Cerebellar cortex (tissue), 1 donor: ENCODE measurements at places on chromosomes 1 and 21.

- DNase-seq, result no peak
These were observed 106.4 kb downstream of the PCBP3 start for GRCh38 chr21:45749974-45750373.

GRCh38 chr1:214349781-214350180, 68.8 kb downstream of the SMYD2 start:
- DNase-seq, result no peak

- DNase-seq, result no peak
These were observed 41.1 kb downstream of the ERO1B start for GRCh38 chr1:236240675-236241074.

- DNase-seq, result no peak
These were observed 543.7 kb upstream of the PKN2 start for GRCh38 chr1:88140325-88140724.

- DNase-seq, result no peak
These were observed 75.5 kb downstream of the SERINC2 start for GRCh38 chr1:31488528-31488927.

- no peak for DNase-seq
These were observed 23.9 kb downstream of the RYR2 start for GRCh38 chr1:237065903-237066302.

DNA sequence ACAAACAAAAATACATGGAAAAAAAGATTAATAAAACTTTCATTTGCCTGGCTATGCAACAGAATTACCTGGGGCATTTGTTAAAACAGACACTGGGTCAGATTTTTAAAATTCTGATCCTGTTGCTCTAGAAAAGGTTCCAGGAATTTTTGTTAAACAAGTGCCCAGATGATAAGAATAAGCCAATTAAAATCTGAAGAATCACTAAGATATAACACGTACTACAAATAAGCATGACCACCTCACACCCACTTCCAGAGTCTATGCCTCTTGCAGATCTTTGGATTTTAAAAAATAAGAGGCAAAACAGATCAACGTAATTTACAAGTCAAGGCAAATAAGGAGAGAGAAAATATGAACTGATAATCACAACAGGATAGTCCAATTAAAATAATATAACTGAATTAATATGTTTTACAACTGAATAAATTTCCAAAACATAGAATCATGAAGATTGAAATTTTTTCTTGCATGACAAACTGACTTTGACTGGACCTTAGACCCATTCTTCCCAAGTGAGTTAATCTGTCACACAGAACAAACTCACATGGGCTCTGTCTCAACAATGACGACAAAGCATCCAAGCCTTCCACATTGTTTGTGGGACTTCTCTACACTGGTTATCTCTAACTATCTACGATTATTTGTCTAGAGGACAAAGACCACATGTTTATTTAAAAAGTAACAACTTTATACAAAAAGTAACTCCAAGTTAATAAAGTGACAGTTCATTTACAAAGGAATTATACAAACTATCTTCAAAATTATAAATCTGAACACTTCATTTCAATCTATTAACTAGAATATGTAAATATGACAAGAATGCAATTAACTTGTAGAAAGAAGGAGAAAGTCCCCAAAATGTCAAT, 56.9 kb downstream of the COP1 start:
- DNase-seq, result no peak

- no peak for DNase-seq
These were observed 29.1 kb downstream of the PIGP start for GRCh38 chr21:37043818-37044217.

DNA sequence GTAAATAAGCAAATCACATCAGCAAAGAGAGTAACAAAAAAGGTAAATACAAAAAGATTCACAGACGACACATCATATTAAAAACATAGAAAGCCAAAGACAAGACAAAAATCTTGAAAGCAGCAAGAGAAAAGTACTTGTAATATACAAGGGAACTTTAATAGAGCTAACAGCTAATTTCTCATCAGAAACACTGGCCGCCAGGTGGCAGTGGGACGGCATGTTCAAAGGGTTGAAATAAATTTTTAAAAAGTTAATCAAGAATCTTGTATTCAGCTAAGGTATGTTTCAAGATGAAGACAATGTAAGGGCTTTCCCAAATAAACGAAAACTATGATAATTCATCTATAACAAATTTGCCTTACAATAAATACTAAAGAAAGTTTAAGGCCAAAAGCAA, 358.1 kb downstream of the LRRIQ3 start:
- DNase-seq, result no peak

DNA sequence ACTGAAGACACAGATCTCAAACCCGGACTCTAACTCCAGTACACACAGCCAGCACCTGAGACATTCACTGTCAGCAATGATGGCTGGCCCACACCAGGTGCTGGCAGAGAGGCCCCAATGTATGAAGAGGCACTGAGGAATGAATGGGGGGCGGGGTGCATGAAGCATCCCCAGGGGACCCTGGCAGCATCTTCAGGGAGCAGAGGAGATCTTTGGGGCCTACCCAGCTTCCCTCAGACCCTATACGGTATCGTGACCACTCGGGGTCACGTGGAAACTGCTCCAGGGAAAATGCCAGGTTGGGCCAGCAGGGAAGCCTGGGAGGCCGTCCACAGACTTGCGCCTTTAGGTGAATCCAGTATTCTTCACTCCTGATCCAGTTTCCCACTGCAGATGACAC, 84.3 kb downstream of the NPHP4 start:
- no peak for DNase-seq

DNA sequence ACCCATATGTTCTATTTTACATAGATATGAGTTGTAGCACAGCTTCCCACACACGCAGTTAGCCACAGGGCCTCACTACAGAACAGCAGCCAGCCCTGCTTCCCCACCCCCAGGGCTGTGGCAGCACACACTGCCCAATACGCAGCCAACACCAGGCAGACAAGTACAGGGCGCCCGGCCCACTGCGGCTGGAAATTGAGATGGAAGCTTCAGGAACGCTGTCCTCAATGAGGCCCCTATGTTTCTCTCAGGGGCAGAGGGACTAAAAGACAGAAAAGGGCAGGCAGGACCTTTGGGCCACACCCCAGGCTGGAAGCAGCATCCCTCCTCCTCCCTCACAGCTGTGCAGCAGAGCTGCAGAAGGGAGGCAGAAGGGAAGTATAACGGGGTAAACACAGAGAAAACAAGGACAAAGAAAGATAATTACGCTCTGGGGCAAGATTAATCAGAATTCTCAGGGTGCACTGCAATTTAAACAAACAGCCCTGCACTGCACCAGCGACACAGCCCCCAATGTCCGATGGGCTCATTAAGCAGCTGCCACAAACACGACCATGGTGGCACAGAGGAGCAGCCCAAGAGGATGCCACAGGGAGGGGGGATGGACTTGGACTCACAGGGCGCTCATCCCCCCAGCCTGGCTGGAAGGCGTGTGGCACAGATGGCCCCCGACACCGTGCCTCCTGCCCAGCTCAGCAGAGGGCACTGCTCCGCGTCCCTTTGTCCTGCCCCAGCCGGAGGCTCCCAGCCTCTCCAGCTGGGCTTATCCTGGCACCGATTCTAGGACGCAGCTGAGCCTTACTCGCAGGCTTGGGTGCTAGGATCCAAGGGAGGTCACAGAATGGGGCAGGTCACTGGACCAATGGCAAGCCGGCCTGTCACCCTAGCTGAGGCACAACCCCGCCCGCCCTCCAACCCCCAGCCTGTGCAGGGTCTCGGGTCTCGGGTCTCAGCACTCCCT, 14.2 kb downstream of the WDR4 start:
- no peak for DNase-seq

GRCh38 chr1:44417351-44418021, 12.4 kb downstream of the RNF220 start:
- DNase-seq, result peak; percentile 46

DNA sequence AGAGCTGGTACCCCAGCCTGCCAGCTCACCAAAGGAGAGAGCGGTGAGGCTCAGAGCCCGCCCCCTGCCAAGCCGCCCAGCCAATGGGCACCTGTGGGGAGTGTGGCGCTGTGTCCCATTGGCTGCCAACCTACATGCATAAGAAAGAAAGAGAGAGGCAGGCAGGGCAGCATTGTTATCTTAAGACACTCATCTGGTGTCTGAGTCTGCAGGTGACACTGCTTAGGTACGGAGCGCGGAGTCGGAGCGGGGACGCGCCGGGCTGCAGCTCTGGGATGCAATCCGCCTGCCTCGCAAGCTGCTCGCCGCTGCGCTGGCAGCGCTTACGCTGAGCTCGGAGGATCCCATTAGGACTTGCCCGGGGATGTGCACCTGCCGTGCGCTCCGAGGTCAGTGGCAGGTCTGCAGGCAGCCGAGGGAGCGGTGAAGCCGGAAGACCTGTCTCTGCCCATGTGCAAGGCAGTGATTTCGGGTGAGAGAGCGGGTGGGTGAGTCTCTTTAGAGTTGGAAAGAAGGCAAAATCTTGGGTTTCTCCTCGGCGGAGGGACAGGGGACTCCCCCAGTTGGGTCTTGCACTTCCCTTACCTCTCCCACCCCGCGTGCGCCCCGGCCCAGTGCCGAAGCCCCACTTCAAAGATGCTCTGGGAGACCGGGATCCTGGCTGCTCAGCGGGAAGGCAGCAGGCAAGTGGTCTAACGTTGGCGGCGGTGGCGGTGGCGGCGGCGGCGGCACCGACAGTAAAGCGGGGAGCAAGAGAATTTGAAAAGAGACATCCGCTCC, at the start of gene BRINP2:
Gene BRINP2 (plus strand): TSS at position 203 of the 780 bp plus-strand sequence. CDS start 58,919 bp downstream, outside the sequence.
- peak; percentile 93 for DNase-seq

DNA sequence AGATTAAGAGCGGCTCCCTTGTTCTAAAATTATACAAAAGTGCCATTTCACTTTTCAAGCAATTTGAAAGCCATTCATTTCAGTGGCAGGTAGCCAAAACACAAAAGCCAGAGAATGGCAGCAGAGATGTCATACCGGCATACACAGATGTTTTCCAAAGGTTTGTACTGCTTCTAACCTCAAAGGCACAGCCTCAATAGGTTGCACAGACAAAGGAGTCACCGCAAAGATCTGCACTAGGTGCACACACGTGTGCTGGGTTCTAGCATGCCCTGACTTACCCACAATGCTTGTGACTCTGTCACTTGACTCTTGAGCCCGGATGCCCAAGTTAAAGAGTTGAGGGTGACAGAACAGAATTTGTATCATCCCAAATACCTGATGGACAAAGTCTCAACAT, 448.9 kb upstream of the ADGRL2 start:
- DNase-seq, result no peak

DNA sequence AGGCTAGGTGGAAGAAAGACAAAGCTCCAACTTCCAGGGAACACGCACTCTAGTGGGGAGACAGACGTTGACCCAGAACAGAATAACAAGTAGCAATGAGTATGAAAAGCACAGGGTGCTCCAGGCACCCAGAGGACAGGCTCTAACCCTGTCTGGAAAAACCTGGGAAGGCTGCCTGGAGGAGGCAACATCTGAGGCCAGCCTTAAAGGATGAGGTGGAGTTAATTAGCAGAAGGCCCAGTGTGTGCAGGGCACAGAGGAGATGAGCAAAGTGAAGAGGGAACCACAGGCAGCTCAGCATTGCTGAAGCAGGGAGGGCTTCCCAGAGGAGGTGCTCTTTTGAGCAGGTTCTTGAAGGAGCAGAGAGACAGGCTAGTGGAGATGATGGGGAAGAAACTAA, 126.7 kb upstream of the KLHDC7A start:
- DNase-seq, result no peak

DNA sequence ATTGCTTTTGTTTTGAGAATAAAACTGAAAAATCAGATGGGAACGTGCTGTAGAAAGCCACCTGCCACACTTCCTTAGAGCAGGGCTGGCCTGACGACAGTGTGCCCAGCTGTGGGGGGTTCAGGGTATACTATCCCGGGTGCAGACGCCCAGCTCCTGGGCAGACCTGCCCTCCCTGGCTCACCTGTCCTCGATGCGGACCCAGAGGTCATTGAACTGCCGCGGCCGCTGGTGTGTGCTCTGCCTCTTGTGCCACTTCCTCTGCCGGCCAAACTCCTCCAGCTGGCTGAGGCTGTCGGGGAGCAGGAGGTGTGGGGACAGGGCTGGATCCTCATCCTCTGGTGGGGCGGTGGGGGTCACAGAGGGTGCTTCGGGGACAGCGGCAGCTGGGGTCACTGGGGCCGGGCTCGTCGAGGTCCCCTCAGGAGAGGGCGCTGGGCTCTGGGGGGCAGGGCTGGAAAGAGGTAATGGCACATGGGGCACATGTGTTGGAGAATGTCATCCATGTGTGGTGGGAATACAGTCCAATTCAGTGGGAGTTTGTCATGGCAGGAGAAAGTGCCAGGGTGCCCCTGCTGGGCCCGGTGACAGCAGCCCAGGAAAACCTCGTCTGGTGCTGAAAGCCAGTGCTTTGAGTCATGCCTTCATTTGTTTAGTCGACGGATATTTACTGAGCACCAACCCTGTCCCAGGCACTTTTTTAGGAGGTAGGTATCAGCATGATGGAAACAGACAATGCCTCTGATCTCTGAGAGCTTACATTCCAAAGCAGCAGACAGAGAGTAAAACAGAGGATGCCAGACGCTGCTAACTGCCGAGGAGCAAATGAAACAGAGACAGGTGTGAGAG, 222.0 kb downstream of the TRABD2B start:
- no peak for DNase-seq

DNA sequence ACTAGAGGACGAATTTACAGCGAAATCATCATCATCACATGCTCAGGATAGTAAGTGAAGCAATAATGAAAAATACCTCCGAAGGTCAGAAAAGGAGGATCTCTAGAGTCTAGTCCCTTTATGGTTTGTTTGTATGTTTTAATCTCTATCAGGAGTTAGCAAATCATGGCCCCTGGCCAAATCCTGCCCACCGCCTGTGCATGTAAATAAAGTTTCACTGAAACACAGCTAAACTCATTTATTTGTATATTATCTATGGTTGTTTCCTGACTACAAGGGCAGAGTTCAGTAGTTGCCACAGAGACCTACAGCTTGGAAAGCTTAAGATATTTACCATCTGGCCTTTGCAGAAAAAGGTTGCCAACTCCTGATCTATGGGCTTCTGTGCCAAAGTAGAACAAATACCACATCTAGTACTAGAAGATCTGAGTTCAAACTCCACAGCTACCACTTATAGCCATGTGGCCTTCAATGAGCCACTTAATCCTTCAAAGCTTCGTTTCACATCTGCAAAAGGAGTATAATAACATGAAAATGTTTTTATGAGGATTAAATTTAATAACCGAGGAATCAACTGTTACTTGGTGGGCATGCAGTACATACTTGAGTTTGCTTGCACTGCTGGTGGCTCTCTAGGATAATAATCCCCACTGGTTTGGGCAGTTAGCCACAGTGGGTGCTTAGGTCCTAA, 94.0 kb upstream of the KIF26B start:
- peak; percentile 77 for DNase-seq
